ENCODE measurements at places on chromosomes 3 and 15. TPM values are rescaled to one million over a fixed set of nuclear protein-coding genes. Genes with fewer than 3 reads are reported as not detected.
A peak's percentile ranks its signal among the peaks of the same experiment; 100 is the strongest.

Gene SLC41A3
- 49.0 TPM for total RNA-seq

Gene CNTN6
- total RNA-seq: 11.2 TPM

Gene ITIH1
- total RNA-seq: 2.6 TPM

Gene RHOA
- total RNA-seq: 640 TPM

Gene SLC30A4
- 11.3 TPM for total RNA-seq

Gene SCN10A
- not detected for total RNA-seq

Gene SLC28A1
- 0.24 TPM for total RNA-seq

Gene CXCR6
- total RNA-seq: 0.42 TPM

DNA sequence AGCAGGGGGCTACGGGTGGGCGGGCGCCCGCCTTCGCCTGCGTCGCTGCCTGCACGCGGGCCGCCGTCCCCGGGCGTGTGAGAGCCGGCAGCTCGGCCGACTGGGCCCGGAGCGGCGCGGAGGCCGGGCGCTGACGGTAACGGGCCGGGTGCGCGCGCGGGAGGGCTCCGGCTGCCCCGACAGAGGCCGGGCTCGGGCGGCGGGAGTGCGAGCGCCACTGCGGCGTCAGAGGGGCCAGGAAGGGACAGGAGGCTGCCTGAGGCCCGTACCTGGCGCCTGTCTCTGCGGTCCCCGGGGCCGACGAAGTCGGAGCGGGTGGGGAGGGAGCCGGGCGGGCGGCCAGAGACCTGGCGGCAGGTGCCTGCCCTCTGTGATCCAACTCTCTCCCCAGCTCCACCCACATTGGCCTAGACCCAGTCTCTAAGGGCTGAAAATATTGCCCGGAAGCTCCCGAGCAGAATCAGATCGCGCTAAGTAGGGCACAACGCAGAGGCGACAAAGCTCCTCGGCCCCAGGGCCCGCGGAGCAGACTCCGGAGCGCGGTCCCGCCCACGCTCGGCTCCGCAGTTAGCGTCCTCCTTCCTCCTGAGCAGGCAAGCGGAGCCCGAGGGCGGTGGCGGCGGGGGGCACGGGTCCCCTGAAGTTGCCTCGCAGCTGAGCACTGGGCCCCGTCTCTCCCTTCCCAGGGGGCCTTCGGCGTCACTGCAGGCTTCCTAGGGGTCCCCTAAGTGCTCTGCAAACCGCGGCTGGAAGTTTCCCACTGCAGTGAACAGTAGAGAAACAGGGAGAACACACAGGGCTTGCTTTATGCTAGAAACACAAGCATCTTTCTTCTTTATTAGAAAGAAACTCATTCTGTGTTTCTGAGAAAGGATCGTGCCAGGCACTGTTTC, at the start of gene MAN2A2:
TSS of gene MAN2A2 (plus strand) at position 463 of the 893 bp plus-strand sequence. CDS start 906 bp downstream, outside the sequence.
- peak; percentile 90 for DNase-seq

GRCh38 chr3:197736010-197736490, 654 bp downstream of the RUBCN start:
- no peak for DNase-seq

- DNase-seq: peak; percentile 87
These were observed 698 bp downstream of the IL1RAP start for GRCh38 chr3:190514413-190515153.

DNA sequence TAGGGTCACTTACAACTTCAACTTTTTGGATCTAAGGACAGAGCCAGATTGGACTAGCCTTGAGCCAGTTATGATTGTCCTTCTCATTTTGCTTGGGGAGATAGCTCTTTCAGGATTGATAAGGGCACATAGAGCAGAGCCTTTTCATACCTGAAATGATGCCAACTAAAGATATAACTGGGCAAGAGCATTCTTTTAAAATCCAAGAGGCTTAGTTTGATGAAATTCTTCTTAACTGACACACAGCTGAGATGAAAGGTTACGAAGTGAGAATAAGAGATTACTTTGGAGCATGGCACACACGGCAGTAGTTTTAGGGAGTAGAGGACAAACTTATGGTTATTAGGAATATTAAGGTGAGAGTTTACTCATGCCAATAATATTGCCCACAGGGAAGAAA, 12.7 kb downstream of the CD200 start:
- DNase-seq: no peak

- no peak for DNase-seq
These were observed 476.3 kb downstream of the AGBL1 start for GRCh38 chr15:86555939-86556338.

DNA sequence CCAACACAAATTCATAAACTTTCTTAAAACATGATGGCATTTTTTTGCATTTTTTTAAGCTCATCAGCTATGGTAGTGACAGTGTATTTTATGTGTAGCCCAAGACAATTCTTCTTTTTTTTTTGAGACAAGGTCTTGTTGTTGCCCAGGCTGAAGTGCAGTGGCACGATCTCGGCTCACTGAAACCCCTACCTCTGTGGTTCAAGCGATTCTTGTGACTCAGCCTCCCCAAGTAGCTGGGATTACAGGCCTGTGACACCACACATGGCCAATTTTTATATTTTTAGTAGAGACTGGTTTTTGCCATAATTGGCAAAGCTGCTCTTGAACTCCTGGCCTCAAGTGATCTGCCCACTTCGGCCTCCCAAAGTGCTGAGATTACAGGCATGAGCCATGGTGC, 17.3 kb upstream of the USP50 start:
- no peak for DNase-seq

DNA sequence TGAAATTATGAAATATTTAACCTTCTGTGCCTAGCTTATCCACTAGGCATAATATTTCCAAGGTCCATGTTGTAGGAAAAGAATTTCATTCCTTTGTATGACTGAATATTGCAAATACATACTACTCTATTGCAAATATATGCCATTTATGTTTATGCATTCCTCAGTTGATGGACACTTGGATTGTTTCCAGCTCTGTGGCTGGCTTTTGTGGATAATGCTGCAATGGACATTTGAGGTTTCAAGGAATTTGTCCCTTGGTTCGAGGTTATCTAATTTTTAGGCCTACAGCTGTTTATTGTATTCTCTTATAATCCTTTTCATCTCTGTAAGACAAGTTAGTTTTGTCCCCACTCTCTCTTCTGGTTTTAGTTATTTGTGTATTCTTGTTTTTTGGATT, 7.7 kb upstream of the AADACL2 start:
- DNase-seq: no peak

DNA sequence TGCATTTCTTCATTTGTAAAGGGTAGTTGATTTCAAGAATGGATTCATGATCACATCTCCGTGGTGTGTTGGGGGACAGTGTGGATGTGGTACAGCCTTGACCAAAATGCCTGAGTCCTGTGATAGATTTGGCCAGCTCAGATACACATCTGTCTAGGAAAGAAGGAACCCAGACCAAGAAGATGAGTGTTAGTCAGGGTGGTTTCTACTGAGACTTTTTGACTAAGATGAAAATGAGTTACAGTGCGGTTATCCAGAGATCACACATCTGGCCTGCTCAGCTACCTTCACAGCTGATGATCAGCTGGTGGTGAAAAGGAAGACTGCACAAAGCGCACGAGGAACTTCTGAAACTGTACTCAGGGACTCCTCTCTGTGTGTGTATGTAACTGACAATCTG, 68.0 kb downstream of the FNDC3B start:
- DNase-seq: no peak

- DNase-seq: no peak
These were observed 43.4 kb upstream of the IGF1R start for GRCh38 chr15:98604983-98605382.

DNA sequence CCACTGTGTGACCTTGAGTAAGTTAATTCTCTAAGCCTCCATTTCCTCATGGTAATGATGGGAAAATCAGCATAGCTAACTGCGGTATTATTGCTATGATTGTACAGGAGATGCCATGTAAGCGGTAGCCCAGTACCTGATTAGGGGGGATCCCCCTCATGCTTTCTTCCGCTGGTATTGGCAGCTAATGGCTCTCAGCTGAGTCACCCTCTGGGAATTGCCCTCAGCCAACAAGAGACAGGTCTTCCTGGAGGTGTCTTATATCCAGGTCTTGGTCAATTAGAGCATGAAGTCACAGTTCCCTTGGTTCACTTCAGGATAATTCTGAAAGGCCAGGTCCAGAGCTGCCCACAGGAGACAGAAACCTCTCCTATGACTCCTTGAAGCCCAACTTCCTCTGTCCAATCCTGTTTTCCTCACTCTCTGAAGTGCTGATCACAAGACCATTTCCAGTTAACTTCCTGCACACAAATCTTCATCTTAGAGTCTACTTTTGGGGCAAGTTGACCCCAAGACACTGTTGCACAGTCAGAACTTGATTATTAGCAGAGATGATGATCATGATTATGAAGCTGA, 724.7 kb upstream of the ZNF385D start:
- DNase-seq: no peak

DNA sequence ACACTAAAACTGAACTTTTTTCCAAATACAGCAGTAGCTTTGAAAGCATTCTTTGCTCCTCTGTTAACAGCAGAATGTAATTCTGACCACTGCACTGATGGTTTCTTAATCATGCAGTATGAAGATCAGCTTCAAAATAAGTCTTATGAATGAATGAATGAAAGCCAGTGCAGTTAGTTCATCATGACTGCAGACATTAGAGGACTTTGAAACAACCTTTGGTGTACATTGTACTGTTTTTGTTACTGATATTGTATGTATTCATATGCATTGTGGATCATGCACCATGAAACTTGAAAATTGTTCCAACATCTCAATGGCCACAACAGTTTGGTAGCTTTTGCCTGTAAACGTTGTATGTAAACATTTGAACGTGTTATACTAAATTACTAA, 1.3 kb upstream of the TNIK start:
- no peak for DNase-seq

DNA sequence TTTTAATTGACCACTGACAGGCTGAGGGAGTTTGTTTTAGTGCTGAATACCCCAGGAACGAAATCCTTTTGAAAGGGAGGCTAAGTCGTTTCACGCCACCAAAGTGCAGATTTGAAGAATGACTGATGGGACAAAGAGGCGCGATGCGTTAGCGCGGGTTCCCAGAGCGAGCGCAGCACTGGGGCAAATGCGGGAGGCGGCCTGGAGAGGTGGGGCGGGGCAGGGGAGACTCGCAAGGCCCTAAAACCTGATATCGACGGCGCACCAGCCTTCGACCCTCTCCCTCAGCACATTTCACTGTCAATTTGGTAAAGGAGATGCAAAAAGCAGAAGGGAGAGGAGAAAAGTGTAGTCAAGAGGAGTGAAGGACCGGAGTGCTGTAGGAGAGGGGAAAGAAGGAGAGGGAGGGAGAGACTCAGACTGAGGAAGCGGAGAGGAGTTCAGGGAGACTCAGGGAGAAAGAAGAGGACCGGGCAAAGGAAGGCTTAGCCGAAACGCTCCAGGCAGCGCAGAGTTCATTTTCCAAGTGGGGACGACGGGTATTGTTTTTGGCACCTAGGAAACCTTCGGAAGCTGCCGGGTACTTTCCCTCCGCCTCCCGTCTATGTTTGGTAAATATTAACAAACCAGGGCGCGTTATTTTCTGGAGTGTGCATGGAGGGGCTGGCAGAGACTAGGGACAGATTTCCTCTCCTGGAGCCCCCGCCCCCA, 3.8 kb upstream of the FOXB1 start:
- DNase-seq: no peak

DNA sequence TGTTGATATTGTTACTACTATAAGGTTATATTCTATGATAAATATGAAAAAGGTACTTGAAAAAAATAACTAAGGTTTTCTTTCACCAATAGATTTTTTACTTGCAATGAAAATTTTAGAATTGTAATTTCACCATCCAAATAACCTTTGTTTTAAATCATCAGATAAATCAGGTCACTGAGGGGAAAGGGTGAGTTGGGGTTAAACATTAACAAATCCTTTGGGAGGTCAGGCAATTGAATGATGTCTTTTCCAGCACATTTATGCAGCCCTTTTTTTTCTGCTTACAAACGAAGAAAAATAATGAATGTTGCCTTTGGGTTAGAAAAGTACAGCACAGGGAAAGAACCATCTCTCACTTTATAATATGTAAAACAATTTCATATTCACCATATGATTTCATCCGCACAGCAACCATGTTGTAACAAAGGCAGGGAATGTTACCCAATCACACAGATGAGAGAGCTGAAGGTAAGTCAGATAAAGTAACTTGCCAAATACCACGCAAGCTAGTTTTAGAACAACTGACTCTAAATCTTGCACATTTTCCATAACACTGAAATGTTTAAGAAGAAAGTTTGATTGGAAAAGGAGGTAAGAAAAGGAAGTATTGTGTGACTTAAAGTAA, 151.3 kb downstream of the FGF12 start:
- DNase-seq: no peak

- no peak for DNase-seq
These were observed 12.7 kb upstream of the TOPBP1 start for GRCh38 chr3:133674290-133674919.

DNA sequence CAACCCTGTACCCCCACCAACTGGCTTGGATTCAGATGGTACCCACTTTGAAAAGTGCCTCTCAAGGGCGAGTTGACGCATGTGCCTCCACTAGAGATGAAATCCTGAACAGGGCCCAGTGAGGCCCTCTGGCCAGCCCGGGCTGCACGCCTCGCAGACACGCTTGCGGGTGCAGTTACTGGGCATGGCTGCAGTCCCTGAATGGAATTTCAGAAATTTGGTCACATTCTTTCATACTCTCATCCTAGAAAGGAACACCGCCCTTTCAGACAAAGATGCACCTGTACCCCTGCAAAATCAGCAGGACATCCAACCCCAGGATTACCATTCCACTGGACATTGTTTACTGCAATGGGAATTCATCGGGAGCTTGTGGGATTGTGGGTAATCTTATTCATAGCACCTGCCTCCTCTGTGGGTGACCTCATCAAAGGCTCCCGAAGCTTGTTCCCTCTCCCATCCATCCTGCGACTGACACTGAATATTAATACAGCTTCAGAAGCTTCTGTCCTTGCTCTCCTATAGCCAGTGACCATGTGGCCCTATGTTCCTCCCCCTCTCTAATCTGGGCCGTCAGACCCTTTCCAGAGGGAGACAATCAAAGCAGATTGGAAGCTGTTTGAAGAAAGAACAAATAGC, 42.5 kb upstream of the TPM1 start:
- DNase-seq: no peak

GRCh38 chr15:49458145-49458544, 35.1 kb downstream of the FGF7 start:
- no peak for DNase-seq
